Hypothalamus (tissue), 51 donors: ENCODE measurements at places on chromosomes 4 and X.

DNA sequence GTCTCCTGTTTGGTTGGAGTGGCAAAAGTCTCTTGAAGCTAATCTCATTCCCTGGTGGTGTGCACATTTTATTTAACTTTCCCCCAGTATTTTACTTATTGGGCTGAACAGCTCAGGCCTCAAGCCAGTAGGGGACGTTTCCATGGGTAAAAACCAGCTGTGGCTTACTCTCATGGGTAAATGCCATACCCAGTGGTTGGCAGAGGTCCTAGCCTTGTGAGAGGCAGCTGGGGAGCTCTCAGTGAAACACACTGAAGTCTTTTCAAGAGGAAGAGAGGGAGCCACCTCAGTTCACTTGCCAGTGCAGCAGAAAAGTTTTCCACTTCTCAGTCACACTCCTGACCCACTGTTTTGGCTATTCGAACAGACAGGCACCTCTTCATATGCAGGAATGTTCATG lies 1964.2 kb downstream of the ARAP2 start:
- no peak for DNase-seq

GRCh38 chr4:185352202-185352601 lies 43.5 kb downstream of the LRP2BP start:
- DNase-seq, result no peak

DNA sequence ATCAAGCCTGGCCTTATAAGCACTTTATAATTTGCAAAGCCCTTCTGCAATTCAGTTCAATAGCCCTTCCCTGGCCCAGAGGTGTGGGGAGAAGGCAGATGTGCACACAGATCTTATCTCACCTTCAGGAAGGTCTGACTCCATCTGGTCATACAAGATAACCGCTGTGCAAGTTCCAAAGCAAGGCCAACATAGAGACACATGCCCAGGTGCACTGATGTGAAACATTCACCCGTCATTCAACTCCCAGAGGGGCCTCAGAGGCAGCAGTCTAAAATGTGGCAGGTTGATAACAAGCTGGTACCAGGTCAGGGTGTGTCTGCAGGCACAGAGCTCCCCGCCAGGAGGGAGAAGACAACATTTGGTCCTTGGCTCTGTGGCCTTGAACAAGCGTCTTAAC lies 10.9 kb upstream of the WFS1 start:
- no peak for DNase-seq

DNA sequence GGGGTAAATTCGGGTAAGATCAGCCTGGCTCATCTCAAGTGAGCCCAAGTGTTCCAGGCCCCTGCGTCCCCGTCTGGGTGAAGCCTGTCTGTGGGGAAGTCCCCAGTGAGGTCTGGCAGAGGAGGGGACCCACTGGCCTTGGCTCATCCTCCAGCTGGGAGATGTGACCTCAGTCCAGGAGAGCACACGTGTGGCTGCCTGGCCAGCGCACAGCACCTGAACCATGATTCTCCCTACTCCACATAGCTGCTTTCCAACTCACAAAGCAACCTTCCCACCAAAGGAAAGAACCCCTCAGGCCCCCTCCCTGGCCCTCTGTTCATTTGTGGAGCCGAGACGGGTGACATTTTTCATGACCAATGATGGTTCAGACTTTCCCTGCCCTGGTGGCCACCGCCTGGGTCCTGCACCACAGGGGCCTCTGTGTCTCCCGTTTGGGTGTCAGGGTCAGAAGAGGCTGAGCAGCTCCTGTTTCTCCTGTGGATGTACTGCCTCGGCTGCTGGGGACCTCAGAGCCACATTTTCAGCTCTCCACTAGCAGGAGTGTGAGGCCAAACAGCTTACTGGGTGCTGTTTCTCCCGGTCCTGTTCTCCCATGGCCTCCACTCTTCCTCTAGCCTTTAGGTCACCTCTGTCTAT lies 111.4 kb downstream of the CPZ start:
- no peak for DNase-seq

DNA sequence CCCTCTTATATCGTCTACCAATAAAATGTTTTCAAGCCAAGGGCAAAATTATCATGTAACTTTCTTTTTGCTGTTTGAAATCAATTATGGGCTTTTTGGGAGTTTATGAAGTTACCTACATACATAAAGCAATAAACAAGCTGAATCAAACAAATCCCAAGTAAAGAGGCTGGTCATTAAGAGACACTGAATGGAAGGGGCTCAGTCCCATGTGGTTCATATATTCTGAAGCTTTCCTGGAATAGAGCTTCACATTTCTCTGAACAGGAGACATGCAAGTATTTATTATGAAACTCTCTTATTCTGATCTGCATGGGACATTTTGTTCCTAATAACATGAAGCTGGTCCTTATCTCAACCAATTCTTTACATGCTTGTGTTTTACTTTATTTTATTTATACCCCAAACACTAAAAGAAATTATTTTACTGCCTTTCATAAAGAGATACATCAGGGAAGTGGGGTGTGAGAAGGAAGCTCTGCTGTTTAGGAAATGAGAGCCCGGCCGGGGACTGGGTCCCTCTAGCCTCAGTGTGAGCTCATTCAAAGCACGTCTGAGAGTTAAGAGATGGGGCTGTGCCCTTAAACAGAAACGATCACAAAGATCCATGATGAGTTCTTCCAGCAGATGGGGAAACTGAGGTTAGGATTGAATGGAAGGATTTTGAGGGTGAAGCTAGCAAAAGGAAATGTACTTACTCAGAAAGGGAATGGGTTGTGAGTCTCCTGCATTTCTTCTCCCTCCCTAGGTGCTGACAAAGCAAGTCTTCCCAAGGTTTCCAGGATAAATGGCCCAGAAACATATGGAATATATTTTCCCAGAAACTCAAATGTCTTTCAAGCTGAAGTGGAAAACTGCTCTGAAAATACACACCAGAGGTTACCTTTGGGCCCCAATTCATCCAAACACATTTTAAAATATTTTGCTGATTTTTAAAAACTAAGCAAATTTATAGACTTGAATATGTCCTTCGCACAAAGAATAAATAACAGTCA lies 93.1 kb upstream of the LNX1 start:
- no peak for DNase-seq

DNA sequence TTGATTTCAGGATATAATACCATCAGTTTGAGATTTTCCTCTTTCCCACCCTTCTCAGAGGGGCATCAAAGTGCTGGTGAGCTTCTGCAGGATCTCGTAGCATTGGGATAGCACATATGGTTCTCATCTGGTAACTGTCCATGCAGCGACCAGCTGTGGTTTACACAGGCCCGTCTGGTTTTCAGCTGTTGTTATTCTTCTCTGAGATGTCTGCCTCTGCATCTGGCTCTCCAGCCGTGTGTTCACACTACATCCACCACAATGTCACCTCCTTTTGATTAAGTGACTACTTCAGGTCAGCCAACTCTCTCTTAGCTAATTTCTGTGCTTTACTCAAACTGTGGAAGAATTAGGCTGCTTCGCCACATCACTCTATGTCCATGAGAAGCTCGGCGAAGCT lies 676.7 kb upstream of the TENM3 start:
- DNase-seq, result no peak

DNA sequence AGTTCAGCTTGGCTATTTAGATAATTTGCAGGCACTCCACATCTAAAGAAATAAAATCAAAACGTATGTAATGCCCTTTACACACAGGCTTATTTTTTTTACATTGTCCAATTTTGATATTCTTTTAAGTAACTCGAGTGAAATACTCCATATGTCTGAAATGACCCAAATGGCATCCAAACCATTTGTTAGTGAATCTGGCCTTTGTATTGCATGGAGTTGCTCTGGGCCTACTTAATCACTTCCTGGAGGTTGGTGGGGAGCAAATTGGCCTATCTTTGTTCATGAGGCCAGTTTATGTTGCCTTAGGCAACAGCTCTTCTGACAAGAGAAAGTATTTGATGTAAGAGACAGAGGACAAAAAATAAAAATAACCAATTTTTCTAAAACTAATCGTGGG lies 47.6 kb upstream of the TMEM131L start:
- no peak for DNase-seq

DNA sequence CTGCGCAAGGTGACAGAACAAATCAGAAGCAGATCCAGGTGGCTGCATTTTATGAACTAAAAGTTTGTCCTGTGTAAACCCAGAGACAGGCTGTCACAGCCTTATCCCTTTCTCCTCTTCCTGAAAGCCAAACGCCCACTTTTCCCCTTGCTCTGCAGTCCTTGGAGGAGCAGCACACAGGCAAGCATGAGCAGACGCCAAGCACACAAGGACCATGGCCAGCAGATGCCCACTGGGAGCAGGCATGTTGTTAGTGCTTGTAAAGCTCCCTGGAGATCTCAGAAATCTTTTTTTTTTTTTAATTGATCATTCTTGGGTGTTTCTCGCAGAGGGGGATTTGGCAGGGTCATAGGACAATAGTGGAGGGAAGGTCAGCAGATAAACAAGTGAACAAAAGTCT lies 11.5 kb upstream of the HOPX start:
- DNase-seq, result no peak

DNA sequence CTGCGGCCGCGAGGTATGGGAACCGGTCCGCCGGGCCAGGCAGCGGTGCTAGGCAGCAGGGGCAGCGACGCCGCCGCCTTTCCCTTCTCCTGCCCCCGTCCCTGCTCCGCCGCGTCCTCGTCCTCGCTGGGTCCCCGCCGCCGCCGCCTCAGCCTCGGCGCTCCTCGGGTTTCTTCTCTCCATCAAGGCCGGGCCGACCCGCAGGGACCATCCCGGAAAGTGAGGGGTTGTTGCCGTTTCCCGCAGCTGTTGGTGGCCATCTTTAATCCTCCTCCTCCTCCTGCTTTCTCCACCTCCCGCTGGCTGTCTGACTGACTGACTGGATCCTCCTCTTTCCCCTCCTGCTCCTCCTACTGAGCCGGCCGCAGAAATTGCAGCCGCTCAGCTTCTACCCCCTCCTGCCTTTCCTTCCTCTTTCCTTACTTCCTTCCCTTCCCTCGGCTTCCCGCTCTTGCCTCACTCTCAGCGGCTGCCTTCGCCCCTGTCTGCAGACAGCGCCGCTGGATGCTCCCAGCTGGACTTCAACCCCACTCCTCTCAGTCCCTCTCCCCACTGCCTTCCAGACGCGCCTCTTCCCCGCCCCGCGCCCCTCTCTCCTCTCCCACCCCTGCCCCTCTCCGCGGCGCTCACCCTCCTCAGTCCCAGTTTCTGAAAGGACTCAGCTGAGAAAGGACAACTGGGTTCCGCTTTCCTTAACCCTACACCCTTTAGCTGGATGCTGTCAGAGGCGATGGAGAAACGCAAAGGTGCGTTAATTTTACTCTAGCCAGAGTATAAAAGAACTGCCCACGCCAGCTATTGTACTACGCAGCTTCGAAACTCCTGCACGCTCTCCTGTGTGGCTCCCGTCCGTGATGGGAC lies at the start of gene WDFY3:
TSS of gene WDFY3 (minus strand) at position 309 of the 861 bp plus-strand sequence. CDS start 106,099 bp downstream, outside the sequence.
- DNase-seq, result peak; percentile 79

- DNase-seq, result no peak
Measured at GRCh38 chr4:135594521-135594920, 1392.9 kb upstream of the PABPC4L start.

- no peak for DNase-seq
Measured at GRCh38 chr4:186240848-186241491, 13.7 kb downstream of the KLKB1 start.

GRCh38 chr4:80279751-80280150 lies 13.3 kb downstream of the FGF5 start:
- DNase-seq, result no peak

- DNase-seq, result no peak
Measured at GRCh38 chr4:37892641-37893040, 1.8 kb downstream of the TBC1D1 start.

- no peak for DNase-seq
Measured at GRCh38 chr4:184143770-184144564, 73.7 kb downstream of the ENPP6 start.

- DNase-seq, result peak; percentile 17
Measured at GRCh38 chrX:56994375-56995270, 718 bp downstream of the SPIN3 start.

- no peak for DNase-seq
Measured at GRCh38 chrX:34381241-34381640, 249.1 kb upstream of the FAM47A start.

DNA sequence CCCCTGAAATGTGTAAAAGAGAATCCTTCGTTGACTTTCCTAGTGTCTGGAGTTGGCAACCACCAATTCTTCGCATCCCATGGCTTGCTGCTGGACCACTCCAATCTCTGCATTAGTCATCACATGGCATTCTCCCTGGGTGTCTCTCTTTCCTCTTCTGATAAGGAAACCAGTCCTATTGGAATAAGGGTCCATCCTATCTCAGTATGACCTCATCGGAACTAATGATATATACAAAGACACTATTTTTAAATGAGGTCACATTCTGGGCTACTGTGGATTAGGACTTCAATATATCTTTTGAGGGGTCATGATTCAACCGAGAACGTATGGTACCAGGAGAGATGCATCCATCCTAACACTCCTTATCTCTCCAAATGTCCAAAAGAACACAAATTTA lies 259.1 kb upstream of the CPEB2 start:
- no peak for DNase-seq

GRCh38 chr4:7939377-7940108 lies at the start of gene AFAP1:
TSS of gene AFAP1 (minus strand) at chr4:7939861. CDS start at chr4:7872078, 67,783 bp downstream.
- peak; percentile 79 for DNase-seq

GRCh38 chr4:11209826-11210225 lies 218.9 kb downstream of the HS3ST1 start:
- no peak for DNase-seq

GRCh38 chr4:10305816-10306215 lies 151.4 kb downstream of the ZNF518B start:
- DNase-seq, result no peak

GRCh38 chr4:146960634-146961033 lies 15.0 kb upstream of the TTC29 start:
- no peak for DNase-seq

DNA sequence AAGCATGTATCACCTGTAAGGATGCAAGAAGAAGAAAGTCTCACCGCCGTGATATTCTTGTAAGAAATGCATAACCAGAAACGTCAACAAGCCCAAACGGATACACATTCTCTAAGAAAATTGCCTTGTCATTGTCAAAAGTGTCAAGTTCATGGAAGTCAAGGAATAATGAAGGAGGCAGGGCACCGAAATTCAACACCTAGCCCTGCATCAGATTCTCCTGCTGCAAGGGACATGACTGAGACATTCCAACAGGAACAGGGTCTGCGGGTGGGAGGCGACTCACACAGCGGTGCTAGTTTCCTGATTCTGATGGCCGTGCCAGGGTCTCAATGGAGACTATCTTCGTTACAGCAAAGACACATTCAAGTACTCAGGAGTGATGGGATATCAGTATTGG lies 26.7 kb downstream of the IRF2 start:
- DNase-seq, result no peak

DNA sequence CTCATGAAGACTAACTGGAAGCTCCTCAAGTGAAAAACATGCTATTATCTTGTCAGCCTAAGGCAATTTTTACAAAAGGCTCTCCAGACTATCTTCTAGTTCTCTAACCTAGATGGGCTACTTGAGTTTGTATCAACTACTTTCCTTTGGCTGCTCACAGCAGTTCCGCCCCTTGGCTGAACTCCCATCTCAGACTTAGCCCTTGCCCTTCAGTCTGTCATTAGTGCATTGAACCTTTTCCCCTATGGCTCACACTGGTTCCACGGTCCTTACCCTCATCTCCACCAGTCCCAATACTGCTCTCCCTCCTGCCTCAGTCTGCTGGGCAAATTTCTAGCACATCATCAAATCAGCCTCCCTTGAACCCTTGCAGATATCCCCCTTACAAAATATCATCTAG lies 362.3 kb downstream of the PPP1R2C start:
- no peak for DNase-seq

- DNase-seq, result no peak
Measured at GRCh38 chr4:111650674-111651086, 494.6 kb upstream of the FAM241A start.

- no peak for DNase-seq
Measured at GRCh38 chr4:6568689-6569332, 6.2 kb upstream of the MAN2B2 start.

- DNase-seq, result no peak
Measured at GRCh38 chr4:77742054-77742453, 77.1 kb downstream of the CNOT6L start.
